Metanephros (tissue), 2 donors: ENCODE measurements at places on chromosomes 12 and 14. TPM values are rescaled to one million over a fixed set of nuclear protein-coding genes. Genes with fewer than 3 reads are reported as not detected.

Gene NKX2-1
- total RNA-seq, result not detected

Gene OTX2
- total RNA-seq, result 0.23 TPM

Gene DEGS2
- 11.5 TPM for total RNA-seq

Gene NID2
- 114 TPM for total RNA-seq

Gene DHRS7
- 84.1 TPM for total RNA-seq

Gene LRFN5
- total RNA-seq, result 15.5 TPM

Gene PRH1
- total RNA-seq, result 67.3 TPM

Gene CD163L1
- 5.8 TPM for total RNA-seq

Gene NDUFB1
- total RNA-seq, result 139 TPM

Gene LRRC10
- not detected for total RNA-seq

Gene LMNTD1
- not detected for total RNA-seq

Gene SLC17A8
- 0.23 TPM for total RNA-seq

Gene RND1
- total RNA-seq, result 4.3 TPM

Gene CLEC4E
- 1.5 TPM for total RNA-seq

Gene ASPG
- total RNA-seq, result 12.3 TPM

Gene KRT72
- total RNA-seq, result not detected

Gene CLEC1A
- 6.1 TPM for total RNA-seq

Gene SELPLG
- total RNA-seq, result 4.8 TPM

Gene DNAI7
- total RNA-seq, result 3.9 TPM

Gene CRACR2A
- total RNA-seq, result 1.8 TPM

Gene TPPP2
- total RNA-seq, result 1.8 TPM

Gene KLHDC1
- total RNA-seq, result 6.2 TPM

Gene PRKAG1
- total RNA-seq, result 38.2 TPM

Gene AQP6
- 18.5 TPM for total RNA-seq
